ENCODE measurements at places on chromosomes 7 and 10.

GRCh38 chr10:17668435-17669184 lies 24.7 kb downstream of the STAM start:
- peaks cover 2% of the 10 kb centered on the region for H3K4me1 ChIP-seq
- H3K27me3 ChIP-seq: no peaks in the 10 kb centered on the region
- no peak for DNase-seq
- no peak overlapping the region for H3K27ac ChIP-seq

DNA sequence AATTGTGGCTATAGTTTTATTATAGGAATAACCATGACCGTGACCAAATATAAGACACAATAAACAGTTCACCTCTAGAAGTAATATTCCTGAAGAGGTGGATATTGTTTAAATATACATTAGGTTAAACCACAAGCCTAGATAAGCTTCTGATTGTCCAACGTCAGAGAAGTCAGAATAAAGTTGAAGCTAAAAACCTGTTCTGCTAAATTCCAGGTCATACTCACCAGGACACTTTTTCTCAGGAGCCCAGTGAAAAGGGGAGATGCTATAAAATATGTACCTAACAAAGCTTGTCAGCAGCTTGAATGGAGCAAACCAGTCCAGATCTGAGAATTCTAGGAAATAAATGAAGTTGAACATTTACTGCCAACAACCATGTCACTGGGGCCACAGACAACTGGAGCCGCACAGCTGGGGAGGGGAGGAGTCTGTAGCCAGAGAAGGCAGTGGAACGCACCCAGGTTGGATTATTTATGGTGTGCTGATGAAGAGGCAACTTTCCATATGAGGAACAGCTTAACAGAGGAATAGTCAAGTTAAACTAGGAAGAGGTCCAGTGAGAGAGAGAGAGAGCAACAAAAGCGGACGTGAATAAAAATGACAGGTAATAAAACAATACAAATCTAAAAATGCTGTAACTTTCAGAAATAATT lies 191.1 kb downstream of the ZNF438 start:
- DNase-seq: no peak
- H3K4me1 ChIP-seq: no peaks in the 10 kb centered on the region
- no peaks in the 10 kb centered on the region for H3K27me3 ChIP-seq
- no peak overlapping the region for H3K27ac ChIP-seq
- no peak overlapping the region for H3K4me3 ChIP-seq
- H3K36me3 ChIP-seq: no peaks in the 10 kb centered on the region

GRCh38 chr10:92451431-92451830 lies 122.5 kb downstream of the IDE start:
- H3K4me1 ChIP-seq: no peaks in the 10 kb centered on the region
- H3K36me3 ChIP-seq: no peaks in the 10 kb centered on the region
- no peaks in the 10 kb centered on the region for H3K27me3 ChIP-seq
- no peak overlapping the region for H3K27ac ChIP-seq
- H3K4me3 ChIP-seq: no peak overlapping the region
- no peak for DNase-seq

GRCh38 chr10:129021594-129022304 lies 445.3 kb upstream of the MGMT start:
- no peaks in the 10 kb centered on the region for H3K27me3 ChIP-seq
- no peaks in the 10 kb centered on the region for H3K4me1 ChIP-seq
- H3K27ac ChIP-seq: peak overlapping the region; percentile 27
- no peak overlapping the region for H3K4me3 ChIP-seq
- no peak for DNase-seq
- H3K36me3 ChIP-seq: no peaks in the 10 kb centered on the region

GRCh38 chr7:50283731-50284130 lies 20.8 kb upstream of the IKZF1 start:
- no peaks in the 10 kb centered on the region for H3K4me1 ChIP-seq
- H3K27me3 ChIP-seq: no peaks in the 10 kb centered on the region
- H3K4me3 ChIP-seq: no peak overlapping the region
- no peaks in the 10 kb centered on the region for H3K36me3 ChIP-seq
- no peak for DNase-seq

GRCh38 chr10:131788386-131788785 lies 112.4 kb upstream of the PPP2R2D start:
- H3K4me3 ChIP-seq: no peak overlapping the region
- H3K27me3 ChIP-seq: no peaks in the 10 kb centered on the region
- no peak for DNase-seq
- no peaks in the 10 kb centered on the region for H3K36me3 ChIP-seq
- no peak overlapping the region for H3K27ac ChIP-seq

- no peak overlapping the region for H3K4me3 ChIP-seq
- no peak overlapping the region for H3K27ac ChIP-seq
- H3K36me3 ChIP-seq: peaks cover 8% of the 10 kb centered on the region
- no peak for DNase-seq
- no peaks in the 10 kb centered on the region for H3K4me1 ChIP-seq
Measured at GRCh38 chr10:96959733-96960132, 127.6 kb downstream of the LCOR start.

GRCh38 chr7:115728518-115728917 lies 302.0 kb downstream of the TFEC start:
- no peak overlapping the region for H3K27ac ChIP-seq
- no peaks in the 10 kb centered on the region for H3K4me1 ChIP-seq
- H3K27me3 ChIP-seq: no peaks in the 10 kb centered on the region
- no peak overlapping the region for H3K4me3 ChIP-seq
- DNase-seq: no peak
- H3K36me3 ChIP-seq: no peaks in the 10 kb centered on the region

DNA sequence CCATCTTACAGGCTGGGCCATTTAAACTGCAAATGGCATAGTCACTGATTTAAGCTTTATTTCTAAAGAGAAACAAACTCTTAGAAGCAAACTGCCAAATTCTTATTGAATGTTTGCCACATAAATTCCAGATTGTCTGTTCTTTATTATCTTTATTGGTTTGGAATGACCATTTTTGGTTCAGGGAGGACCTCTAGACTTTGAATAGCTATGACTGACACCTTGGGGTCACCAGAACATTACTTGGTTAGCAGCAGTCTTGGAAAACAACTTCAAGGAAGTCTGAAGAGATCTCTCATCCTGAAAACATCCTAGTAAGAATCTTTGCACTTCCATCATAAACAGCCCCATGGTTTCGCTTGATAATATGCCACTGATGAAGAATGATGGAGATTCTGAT lies 197.1 kb downstream of the SUGCT start:
- H3K4me3 ChIP-seq: no peak overlapping the region
- H3K27ac ChIP-seq: no peak overlapping the region
- H3K27me3 ChIP-seq: no peaks in the 10 kb centered on the region

- no peak overlapping the region for H3K27ac ChIP-seq
- no peaks in the 10 kb centered on the region for H3K4me1 ChIP-seq
- no peak for DNase-seq
- H3K36me3 ChIP-seq: no peaks in the 10 kb centered on the region
Measured at GRCh38 chr10:120431251-120431651, 25.8 kb upstream of the PLPP4 start.

DNA sequence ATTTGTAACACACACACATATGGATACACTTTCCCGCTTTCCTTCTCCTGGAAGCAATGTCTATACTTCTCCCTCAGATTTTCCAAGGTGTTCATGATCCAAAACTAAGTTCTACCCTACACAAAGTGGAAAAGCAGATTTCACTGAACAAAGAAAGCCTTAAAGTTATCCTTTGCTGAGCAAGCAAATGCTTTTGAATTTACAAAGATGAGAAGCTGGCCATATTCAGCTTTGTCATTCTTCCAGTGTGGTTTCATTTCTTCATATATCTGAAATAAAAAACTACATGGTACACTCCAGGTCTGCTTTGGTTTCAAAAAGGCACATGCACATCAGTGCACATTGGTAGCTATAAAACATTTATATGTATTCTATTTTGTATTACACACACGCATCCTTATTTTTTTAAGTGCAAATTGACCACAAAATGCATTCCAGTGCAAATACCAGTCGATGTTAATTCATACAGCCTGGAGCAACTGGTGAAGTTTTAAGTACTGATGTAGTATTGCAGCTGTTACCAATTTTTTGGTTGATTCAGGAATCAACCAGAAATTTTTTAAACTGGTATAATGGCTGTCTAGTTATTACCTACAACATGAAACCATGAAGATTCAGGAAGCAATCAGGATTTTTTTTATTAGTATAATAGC lies 65.5 kb upstream of the SRPK2 start:
- H3K4me3 ChIP-seq: no peak overlapping the region
- no peak overlapping the region for H3K27ac ChIP-seq
- H3K4me1 ChIP-seq: no peaks in the 10 kb centered on the region
- DNase-seq: no peak

DNA sequence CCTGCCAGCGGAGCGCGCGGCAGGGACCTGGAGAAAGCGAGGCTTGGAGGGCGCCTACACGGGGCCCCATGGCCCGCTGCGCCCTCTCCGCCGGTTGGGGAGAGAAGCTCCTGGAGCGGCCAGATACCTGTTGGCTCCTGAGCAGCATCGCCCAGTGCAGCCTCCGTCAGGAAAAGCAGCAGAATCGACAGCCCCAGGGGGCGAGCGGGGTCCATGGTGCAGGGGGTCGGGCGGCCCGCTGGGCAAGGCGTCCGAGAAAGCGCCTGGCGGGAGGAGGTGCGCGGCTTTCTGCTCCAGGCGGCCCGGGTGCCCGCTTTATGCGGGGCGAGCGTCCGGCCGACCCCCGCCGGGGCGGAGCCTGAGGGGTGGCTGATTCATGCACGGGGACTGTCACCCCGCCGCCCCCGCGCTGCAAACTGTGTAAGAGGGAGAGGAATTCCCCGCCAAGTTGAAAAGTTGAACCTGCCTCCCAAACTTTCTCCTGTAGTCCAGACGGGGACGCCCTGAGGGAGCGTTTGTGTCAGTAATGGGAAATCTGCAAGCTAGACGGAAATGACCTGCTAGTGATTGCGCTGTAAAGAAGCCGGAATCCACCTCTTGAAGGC lies at the start of gene TFPI2:
TFPI2 (minus strand) TSS at position 290 of the 605 bp plus-strand sequence; CDS start at position 215, 75 bp downstream.
- H3K36me3 ChIP-seq: no peaks in the 10 kb centered on the region
- peak within 1 kb of the TSS; percentile 25 for H3K4me3 ChIP-seq
- no peak for DNase-seq
- peaks cover 4% of the 10 kb centered on the region for H3K4me1 ChIP-seq

GRCh38 chr10:93039721-93040120 lies 20.9 kb upstream of the CYP26C1 start:
- no peaks in the 10 kb centered on the region for H3K27me3 ChIP-seq
- no peaks in the 10 kb centered on the region for H3K36me3 ChIP-seq

GRCh38 chr10:62270020-62270419 lies 1.4 kb upstream of the RTKN2 start:
- H3K27ac ChIP-seq: no peak overlapping the region
- no peak for DNase-seq
- H3K27me3 ChIP-seq: peaks cover 24% of the 10 kb centered on the region
- H3K4me3 ChIP-seq: no peak overlapping the region

DNA sequence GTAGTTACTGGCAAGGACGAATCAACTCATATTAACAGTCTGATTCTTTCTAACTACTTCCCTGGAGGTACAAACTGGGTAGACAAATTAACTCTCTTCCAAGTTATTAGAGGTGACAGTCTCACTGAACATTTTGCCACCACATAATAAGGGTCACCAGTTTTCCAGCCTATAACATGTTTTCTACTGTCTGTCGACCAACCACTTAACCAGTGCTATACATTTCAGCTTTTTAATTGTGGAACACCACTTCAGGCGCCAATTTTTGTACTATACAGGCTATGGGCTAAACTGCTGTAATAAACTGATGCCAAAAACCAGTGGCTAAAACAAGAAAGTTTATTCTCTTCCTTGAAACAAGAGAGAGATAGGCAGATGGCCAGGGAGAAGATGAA lies 13.3 kb downstream of the ZNF438 start:
- peak overlapping the region; percentile 19 for H3K27ac ChIP-seq
- no peak overlapping the region for H3K4me3 ChIP-seq
- DNase-seq: no peak

DNA sequence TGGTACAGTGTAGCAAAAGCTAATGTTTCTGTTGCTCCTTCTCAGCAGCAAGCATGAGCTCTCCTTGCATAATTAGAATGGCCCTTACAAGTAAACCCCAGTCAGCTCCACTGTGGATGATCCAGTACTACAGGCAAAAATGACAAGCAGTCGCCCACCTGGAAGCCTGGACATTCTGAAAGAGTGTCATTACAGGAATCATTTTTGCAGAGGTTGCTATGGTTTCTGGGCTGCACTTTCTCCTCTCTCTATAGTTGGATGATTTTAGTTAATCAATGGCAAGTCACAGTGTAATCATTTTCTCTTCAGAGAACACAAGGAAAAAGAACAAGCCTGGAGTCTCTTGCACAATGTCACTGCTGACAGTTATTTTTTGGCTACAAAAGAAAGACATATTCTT lies 102.9 kb upstream of the MYO3A start:
- no peak for DNase-seq
- no peak overlapping the region for H3K27ac ChIP-seq
- no peaks in the 10 kb centered on the region for H3K4me1 ChIP-seq
